Hepatocyte (in vitro differentiated cells): ENCODE measurements at places on chromosomes 11 and 22. TPM values are rescaled to one million over a fixed set of nuclear protein-coding genes. Genes with fewer than 3 reads are reported as not detected.

- peak within 1 kb of the TSS; percentile 79 for H3K4me3 ChIP-seq
These were observed at the start of gene CTR9 for GRCh38 chr11:10750838-10751580. Gene CTR9, plus strand, starts transcription at chr11:10751246. Its CDS starts 167 bp downstream, at chr11:10751413.

- no peaks in the 10 kb centered on the region for H3K27me3 ChIP-seq
- no peak for DNase-seq
- no peaks in the 10 kb centered on the region for H3K36me3 ChIP-seq
- H3K4me3 ChIP-seq, result no peak overlapping the region
- no peak overlapping the region for H3K27ac ChIP-seq
- no peaks in the 10 kb centered on the region for H3K4me1 ChIP-seq
These were observed 277.3 kb upstream of the FAT3 start for GRCh38 chr11:91947215-91947820.

- no peak overlapping the region for H3K27ac ChIP-seq
- no peak for DNase-seq
- no peaks in the 10 kb centered on the region for H3K4me1 ChIP-seq
- H3K27me3 ChIP-seq, result no peaks in the 10 kb centered on the region
These were observed 5.1 kb downstream of the FOLR3 start for GRCh38 chr11:72140661-72141060.

- peaks cover 10% of the 10 kb centered on the region for H3K4me1 ChIP-seq
- no peaks in the 10 kb centered on the region for H3K27me3 ChIP-seq
- no peak overlapping the region for H3K27ac ChIP-seq
- no peaks in the 10 kb centered on the region for H3K36me3 ChIP-seq
These were observed 3.1 kb upstream of the LGALS1 start for GRCh38 chr22:37672206-37672919.

GRCh38 chr22:36461665-36462649, 19.5 kb downstream of the TXN2 start:
- peaks cover 13% of the 10 kb centered on the region for H3K4me1 ChIP-seq
- no peaks in the 10 kb centered on the region for H3K27me3 ChIP-seq
- DNase-seq, result peak; percentile 83
- H3K36me3 ChIP-seq, result no peaks in the 10 kb centered on the region

GRCh38 chr22:41595703-41596102, 6.1 kb upstream of the PMM1 start:
- H3K36me3 ChIP-seq, result no peaks in the 10 kb centered on the region
- H3K27me3 ChIP-seq, result no peaks in the 10 kb centered on the region
- no peak overlapping the region for H3K4me3 ChIP-seq
- no peak overlapping the region for H3K27ac ChIP-seq
- no peak for DNase-seq
- no peaks in the 10 kb centered on the region for H3K4me1 ChIP-seq

GRCh38 chr11:23502826-23503225, 642.6 kb upstream of the CCDC179 start:
- DNase-seq, result no peak
- no peak overlapping the region for H3K27ac ChIP-seq
- H3K27me3 ChIP-seq, result no peaks in the 10 kb centered on the region
- no peaks in the 10 kb centered on the region for H3K36me3 ChIP-seq
- H3K4me1 ChIP-seq, result no peaks in the 10 kb centered on the region

- no peaks in the 10 kb centered on the region for H3K36me3 ChIP-seq
- peaks cover 16% of the 10 kb centered on the region for H3K27me3 ChIP-seq
- H3K4me1 ChIP-seq, result peaks cover 7% of the 10 kb centered on the region
- no peak overlapping the region for H3K27ac ChIP-seq
These were observed 17.2 kb upstream of the BMAL1 start for GRCh38 chr11:13260201-13260962.

GRCh38 chr11:68872216-68873003, 30.7 kb upstream of the CPT1A start:
- no peaks in the 10 kb centered on the region for H3K36me3 ChIP-seq
- no peak overlapping the region for H3K4me3 ChIP-seq
- H3K4me1 ChIP-seq, result peaks cover 13% of the 10 kb centered on the region
- DNase-seq, result no peak
- H3K27me3 ChIP-seq, result no peaks in the 10 kb centered on the region

GRCh38 chr22:47030881-47031627, 268.6 kb downstream of the TBC1D22A start:
- H3K27me3 ChIP-seq, result no peaks in the 10 kb centered on the region
- DNase-seq, result no peak
- H3K4me3 ChIP-seq, result no peak overlapping the region
- H3K27ac ChIP-seq, result no peak overlapping the region
- peaks cover 8% of the 10 kb centered on the region for H3K4me1 ChIP-seq

DNA sequence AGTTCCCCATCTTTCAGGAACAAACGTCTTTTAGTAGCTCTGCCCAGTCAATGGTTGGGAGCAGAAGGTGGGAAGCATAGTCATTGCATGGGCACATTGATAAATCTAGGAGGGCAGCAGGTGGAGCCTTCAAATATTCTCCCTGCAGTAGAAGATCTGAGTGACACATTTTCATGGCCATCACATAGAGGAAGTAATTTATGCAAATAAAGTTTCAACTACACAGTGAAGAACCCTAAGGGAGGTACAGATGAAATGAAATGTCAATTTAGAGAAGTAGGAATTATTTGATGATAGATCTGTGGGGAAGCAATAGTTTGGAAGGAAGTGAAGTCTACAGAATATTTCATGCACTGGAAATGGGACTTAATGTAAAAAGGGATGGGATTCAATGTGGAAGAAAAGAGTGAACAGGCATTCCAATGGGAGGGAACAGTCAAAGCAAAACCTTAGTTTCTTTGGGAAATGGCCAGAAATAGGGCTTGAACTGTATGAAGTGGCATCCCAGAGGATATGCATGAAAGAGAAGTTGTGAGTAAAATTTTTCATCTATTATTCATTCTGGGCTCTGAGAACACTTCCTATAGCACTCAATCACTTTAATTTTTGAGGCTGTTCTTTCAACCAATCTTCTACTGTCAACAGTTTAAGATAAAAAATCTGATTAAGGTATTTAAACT, 256.2 kb upstream of the LUZP2 start:
- no peak overlapping the region for H3K27ac ChIP-seq
- H3K27me3 ChIP-seq, result no peaks in the 10 kb centered on the region
- no peak overlapping the region for H3K4me3 ChIP-seq
- H3K36me3 ChIP-seq, result no peaks in the 10 kb centered on the region
- no peaks in the 10 kb centered on the region for H3K4me1 ChIP-seq

DNA sequence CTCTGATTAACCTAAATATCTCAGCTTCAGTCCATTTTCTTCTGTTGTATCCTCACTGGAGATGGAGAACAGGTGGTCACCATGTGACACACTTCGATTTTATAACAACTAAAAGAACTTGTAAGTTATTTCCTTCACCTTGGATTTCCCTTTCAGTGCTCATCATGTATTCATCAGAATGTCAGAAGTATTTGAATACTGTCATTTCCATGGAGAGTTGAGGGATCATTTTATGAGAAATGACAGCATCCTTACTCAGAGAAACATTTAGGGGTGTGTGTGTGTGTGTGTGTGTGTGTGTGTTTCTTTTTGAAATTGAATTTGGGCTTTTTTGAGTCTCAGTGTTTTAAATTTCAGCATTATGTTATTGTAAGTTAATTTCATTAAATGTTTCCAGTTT, 205.8 kb downstream of the ARHGAP42 start:
- no peak overlapping the region for H3K4me3 ChIP-seq
- no peaks in the 10 kb centered on the region for H3K36me3 ChIP-seq
- H3K27ac ChIP-seq, result no peak overlapping the region

- H3K36me3 ChIP-seq, result no peaks in the 10 kb centered on the region
- H3K4me1 ChIP-seq, result no peaks in the 10 kb centered on the region
- no peak for DNase-seq
- H3K27ac ChIP-seq, result no peak overlapping the region
These were observed 161.8 kb upstream of the B3GAT1 start for GRCh38 chr11:134573857-134574256.

DNA sequence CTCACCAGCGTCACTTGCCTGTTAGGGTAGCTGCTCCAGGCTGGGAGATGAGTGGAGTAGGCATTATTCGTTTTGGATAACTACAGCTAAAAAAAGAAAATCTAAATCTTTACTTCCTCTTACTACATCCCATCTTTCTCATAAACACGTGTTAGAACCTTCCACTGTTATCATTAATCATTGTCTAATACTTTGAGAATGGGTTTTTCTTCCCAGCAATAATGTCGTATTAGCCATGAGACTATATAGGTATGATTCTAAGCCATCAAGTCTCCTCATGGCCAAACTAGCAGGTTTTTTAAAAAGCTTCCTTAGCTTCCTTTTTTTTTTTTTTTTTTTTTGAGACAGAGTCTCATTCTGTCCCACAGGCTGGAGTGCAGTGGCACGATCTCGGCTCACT, 3.9 kb upstream of the TEF start:
- no peak overlapping the region for H3K4me3 ChIP-seq
- no peak for DNase-seq
- no peaks in the 10 kb centered on the region for H3K27me3 ChIP-seq
- no peak overlapping the region for H3K27ac ChIP-seq
- no peaks in the 10 kb centered on the region for H3K36me3 ChIP-seq
- peaks cover 11% of the 10 kb centered on the region for H3K4me1 ChIP-seq

DNA sequence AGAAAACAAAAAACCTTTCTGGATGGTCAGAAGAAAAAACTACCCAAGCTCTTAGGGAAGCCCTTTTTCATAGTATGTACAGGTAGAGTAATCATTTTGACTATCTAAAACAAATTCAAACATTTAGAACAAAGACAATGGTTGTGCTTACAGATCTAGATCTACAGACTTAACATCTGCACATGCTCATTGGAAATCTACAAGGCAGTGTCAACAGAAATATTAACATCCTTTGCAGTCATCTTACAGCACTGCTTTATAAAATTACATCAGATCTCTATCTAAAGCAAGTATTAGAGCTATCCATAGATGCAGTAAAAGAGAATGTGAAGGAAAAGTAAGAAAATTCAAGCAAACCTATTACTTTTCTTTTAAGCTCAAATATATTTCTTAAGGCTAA, 110.3 kb downstream of the CADM1 start:
- H3K27me3 ChIP-seq, result no peaks in the 10 kb centered on the region
- DNase-seq, result no peak
- no peaks in the 10 kb centered on the region for H3K4me1 ChIP-seq
- no peaks in the 10 kb centered on the region for H3K36me3 ChIP-seq
- H3K4me3 ChIP-seq, result no peak overlapping the region

DNA sequence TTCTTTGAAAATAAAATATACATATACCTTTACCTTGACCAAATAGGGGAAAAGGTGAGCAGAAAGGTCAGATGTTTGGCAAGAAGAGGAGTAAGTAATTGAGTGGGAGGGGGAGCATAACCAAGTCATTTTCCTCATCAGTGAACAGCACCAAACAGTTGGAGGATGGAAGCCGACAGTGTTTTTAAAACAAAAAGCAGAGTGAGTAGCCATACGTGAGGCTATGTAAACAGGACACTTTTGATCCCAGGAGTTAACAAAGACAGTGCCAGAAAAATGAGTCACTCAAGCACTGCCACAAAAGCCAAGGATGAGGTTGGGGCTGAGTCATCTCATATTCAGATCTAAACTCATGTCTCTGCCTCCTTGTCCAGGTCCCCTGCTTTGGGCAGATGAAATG, 734.7 kb downstream of the KCNA4 start:
- H3K4me3 ChIP-seq, result no peak overlapping the region
- peak overlapping the region; percentile 51 for H3K27ac ChIP-seq
- H3K4me1 ChIP-seq, result no peaks in the 10 kb centered on the region
- peak; percentile 50 for DNase-seq
- H3K36me3 ChIP-seq, result no peaks in the 10 kb centered on the region

DNA sequence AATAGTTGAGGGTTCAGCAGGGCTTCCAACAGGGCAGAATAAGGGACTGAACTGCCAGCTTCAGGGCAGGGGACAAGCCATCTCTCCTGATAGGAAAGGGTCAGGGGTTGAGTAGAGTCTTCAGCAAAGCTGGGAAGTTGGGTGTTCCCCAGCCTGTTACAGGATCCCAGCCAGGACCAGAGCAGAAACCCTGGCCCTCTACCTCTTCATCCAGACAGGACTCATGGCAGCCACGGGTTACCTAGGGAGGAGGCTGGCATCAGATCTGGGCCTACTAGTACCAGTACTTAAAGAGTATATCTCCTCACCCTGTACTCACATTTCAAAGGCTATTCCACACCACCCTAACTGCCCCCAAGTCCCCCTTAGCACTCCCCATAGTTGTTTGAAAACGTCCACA, 2.4 kb upstream of the TAF10 start:
- H3K27ac ChIP-seq, result no peak overlapping the region
- peaks cover 18% of the 10 kb centered on the region for H3K4me1 ChIP-seq
- H3K27me3 ChIP-seq, result no peaks in the 10 kb centered on the region
- DNase-seq, result no peak
- H3K4me3 ChIP-seq, result no peak overlapping the region

DNA sequence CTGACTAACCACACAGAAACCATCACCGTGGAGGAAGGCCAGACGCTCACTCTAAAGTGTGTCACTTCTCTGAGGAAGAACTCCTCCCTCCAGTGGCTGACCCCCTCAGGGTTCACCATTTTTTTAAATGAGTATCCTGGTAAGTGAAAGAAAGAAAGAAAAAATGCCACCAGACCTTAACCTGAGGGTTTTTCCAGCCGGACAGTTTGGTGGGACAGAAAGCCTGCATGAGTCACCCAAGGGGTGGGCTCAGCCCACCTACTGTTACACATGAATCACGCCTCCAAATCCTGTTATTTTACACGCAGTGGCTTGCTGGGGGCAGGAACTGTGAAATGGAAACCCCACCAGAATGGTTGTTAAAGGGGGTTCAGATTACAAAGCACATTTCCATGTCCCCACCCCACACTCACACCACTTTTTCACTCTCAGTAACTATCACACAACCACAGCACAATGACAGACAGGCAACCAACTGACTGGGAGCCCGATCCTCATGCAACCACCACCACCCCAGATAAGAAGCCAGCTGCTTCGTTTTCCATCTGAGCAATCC, 11.9 kb downstream of the CRTAM start:
- no peak overlapping the region for H3K27ac ChIP-seq
- H3K4me1 ChIP-seq, result no peaks in the 10 kb centered on the region
- no peaks in the 10 kb centered on the region for H3K36me3 ChIP-seq
- DNase-seq, result peak; percentile 10
- H3K27me3 ChIP-seq, result no peaks in the 10 kb centered on the region

DNA sequence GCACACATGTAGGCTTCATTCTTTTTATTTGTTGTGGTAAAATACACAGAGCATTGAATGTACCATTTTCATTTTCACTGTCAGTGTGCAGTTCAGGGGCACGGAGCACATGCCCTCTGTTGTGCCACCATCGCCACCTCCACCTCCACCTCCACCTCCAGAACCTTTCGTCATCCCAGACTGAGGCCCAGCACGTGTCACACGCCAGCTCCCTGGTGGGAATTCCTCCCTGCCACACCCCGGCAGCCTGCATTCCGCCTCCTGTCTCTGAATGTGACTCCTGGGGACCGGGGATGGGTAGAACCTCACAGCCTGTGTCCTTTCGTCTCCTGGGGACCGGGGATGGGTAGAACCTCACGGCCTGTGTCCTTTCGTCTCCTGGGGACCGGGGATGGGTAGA, 10.9 kb downstream of the GRAMD4 start:
- H3K4me1 ChIP-seq, result peaks cover 10% of the 10 kb centered on the region
- no peak for DNase-seq
- no peak overlapping the region for H3K4me3 ChIP-seq
- no peaks in the 10 kb centered on the region for H3K36me3 ChIP-seq
- H3K27ac ChIP-seq, result no peak overlapping the region

GRCh38 chr11:7538466-7539454, 25.0 kb downstream of the PPFIBP2 start:
- no peak overlapping the region for H3K27ac ChIP-seq
- H3K36me3 ChIP-seq, result no peaks in the 10 kb centered on the region
- peaks cover 27% of the 10 kb centered on the region for H3K4me1 ChIP-seq
- H3K4me3 ChIP-seq, result no peak overlapping the region

CHADL gene
- polyA plus RNA-seq, result 1.2 and 1.4 TPM in 2 replicates

MRGPRE gene
- not detected in 2 replicates for polyA plus RNA-seq

CRYBA4 gene
- polyA plus RNA-seq, result not detected in 2 replicates

MS4A4A gene
- 0.48 and 0.69 TPM in 2 replicates for polyA plus RNA-seq

NRIP3 gene
- polyA plus RNA-seq, result 2.2 and 2.9 TPM in 2 replicates

MRTFA gene
- 19.0 and 20.9 TPM in 2 replicates for polyA plus RNA-seq

LAYN gene
- polyA plus RNA-seq, result 7.5 and 7.7 TPM in 2 replicates

SMIM35 gene
- not detected in 2 replicates for polyA plus RNA-seq

OR51B4 gene
- polyA plus RNA-seq, result 0.17 TPM in 1 of 2 replicates, not detected in the other

OOSP2 gene
- not detected in 2 replicates for polyA plus RNA-seq

PRR33 gene
- polyA plus RNA-seq, result 0.29 and 0.47 TPM in 2 replicates
